ENCODE measurements at places on chromosomes 5 and 9.

DNA sequence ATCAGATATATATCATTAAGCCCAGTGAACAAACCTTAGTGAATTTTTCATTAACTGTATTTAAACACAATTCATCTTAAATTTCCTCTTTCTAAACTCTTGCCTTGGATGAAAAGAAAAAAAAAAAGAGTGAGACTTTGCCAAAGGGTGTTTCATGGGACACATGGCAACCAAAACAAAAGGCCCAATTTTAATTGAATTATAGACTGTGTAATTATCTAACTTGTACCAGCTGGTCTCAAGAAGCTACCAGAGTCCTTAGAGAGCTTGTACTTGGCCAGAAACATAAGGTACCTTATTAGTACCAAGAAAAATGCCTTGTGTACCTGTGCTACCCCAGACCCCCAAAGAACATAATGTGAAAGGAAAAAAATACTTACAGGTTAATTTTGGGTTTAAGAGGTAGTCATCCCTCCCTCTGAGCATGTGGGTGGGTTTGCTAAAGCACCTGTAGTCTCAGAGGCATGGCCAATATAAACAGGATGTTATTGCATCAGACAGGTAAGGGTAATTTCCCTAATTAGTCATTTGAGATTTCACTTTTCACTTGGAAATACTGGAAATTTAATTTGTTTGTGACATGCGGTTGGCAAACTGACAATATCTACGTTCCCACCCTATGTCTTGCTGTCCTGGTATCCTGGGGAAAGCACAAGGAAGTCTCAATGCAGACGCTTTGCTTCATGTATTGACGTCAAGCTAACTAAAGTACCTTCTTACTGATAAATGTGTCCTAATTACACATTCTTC is 90.1 kb downstream of the SNCAIP start:
- peak; percentile 100 for DNase-seq

GRCh38 chr5:56314529-56314928 is 81.4 kb upstream of the ANKRD55 start:
- DNase-seq, result peak; percentile 10

DNA sequence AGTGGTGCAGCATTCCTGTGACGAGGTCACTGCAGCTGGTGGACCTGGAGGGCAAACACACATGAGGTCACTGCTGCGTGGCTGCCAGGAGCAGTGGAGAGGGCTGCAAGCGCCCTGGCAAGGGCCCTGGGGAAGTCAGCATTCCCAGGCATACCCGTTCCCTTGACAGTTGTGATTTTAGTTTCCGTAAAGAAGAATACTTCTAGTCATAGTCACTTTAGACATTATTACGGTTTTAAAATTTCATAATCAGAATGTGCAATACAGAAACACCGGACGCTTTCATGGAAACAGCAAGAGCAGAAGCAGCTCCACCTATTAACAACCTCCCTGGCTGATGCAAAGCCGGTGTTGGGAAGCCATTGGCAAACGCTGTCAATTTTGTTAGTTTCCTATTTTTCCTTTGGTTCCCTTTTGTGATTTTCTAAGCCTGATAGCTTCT is 129.8 kb downstream of the GADD45G start:
- no peak for DNase-seq

GRCh38 chr9:126682928-126683697 is 69.4 kb downstream of the LMX1B start:
- DNase-seq, result no peak

- no peak for DNase-seq
Measured at GRCh38 chr9:374736-375135, 160.1 kb downstream of the DOCK8 start.

- peak; percentile 70 for DNase-seq
Measured at GRCh38 chr5:137822158-137822764, 45.4 kb upstream of the MYOT start.

- DNase-seq, result no peak
Measured at GRCh38 chr5:54700986-54701578, 183.5 kb downstream of the SNX18 start.

DNA sequence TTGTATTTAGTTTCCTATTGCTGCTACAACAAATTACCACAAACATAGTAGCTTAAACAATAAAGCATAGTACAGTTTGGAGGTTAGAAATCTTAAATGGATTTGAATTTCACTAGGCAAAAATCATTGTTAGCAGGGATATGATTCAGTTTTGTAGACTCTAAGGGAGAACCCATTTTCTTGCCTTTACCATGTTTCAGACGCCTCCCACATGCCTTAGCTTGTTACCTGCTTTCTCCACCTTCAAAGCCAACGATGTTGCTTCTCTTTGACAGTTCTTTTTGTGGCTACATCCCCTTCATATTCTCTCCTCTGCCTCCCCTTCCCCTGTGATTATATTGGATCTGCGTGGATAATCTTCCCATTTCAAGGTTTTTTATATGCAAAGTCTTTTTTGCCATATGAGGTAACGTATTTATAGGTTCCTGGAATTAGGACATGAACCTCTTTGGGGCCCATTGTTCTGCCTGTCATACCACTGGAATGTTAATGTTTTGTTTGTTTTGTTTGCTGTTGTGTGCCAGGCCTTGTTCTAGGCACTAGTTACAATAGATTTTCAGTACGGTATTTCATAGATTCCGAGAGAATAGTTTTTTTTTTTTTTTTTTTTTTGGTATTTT is 54.1 kb downstream of the UHRF2 start:
- no peak for DNase-seq

DNA sequence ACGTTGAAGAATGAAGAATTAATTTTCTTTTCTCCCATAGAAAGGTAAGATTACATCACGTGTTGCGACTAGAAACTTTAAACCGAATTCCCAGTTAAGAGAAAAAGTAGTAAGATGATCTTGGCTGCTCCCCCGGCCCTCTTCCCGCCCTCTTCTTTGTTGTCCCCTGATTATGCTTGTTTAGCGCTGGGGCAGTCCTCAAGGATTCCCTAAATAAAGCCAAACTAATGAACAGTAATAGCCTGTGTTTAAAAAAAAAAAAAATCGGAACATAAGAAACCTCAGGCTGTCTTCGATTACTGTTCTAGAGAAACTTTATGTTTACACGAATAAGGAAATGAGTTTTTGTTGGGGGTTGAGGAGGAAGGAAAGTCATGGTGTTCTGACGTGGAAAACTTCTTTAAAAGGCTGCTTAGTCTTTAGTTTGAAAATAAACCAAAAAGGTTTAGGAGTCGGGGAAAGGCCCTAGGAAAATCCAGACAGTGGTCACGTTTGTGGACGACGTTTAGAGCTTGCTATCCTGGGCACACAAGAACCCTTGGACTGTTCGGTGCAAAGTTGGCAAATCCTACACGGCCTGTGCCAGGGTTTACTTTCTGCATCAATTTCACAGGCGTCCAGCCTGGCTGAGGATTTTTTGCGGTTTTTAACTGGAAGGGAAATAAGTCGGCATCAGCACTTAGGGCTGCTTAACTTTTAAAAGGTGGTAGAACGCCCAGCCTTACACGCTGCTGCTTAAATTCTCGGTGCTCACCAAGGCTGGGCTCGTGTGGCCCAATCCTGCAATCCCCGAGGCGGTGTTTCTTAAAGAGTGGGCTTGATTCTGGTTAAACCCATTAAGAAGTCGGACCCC is 1.1 kb upstream of the MAT2B start:
- peak; percentile 77 for DNase-seq

DNA sequence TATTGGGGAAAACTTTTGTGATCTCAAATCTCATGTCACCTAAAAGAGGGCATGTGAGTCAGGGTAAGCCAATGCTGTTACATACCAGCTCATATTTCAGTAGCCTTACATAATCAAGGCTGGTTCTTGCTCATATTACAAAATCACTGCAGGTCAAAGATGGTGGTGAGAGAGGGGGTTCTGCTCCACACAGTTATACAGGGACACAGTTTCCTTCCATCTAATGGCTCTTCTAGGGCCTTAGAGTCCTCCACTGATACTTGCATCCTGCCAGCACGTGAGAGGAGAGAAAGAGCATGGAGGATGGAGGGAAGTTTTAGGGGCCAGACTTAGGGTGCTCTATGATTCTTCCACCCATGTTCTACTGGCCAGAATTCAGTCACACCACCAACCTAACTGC is 130.0 kb downstream of the LIFR start:
- DNase-seq, result no peak

DNA sequence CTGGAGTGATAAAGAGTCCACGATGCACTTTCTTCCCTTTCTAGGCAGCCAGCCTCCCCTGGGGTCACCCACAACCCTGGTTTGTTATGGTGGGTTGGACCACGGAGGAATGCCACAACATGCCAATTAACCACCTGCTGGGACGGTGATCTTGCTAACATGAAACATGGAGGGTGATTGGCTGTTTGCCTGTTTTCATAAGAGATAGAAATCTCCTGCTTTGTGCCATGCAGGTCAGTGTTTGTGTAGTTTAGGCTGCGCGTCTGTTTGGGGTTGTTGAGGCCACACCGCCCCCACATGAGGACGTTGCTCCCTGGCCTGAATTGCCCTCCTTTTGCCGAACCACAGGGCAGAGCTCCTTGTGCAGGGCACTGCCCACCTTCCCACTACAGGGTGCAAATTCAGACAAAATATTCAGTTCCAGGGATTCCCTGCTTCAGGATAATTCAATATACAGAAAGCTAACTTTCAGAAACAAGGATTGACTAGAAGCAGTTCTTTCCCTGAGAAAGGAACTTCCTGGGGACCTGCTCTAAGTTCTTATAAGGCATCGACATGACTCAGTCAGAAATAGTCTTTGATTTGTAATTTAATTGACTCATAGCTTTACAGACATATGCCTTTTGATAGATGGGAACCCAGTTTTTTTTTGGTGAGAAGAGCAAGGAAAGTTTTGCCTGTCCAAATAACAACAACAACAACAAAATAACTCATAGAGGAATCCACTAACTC is 427.6 kb downstream of the GADD45G start:
- peak; percentile 77 for DNase-seq

GRCh38 chr9:8188723-8189407 is 389.3 kb upstream of the DMAC1 start:
- peak; percentile 96 for DNase-seq

DNA sequence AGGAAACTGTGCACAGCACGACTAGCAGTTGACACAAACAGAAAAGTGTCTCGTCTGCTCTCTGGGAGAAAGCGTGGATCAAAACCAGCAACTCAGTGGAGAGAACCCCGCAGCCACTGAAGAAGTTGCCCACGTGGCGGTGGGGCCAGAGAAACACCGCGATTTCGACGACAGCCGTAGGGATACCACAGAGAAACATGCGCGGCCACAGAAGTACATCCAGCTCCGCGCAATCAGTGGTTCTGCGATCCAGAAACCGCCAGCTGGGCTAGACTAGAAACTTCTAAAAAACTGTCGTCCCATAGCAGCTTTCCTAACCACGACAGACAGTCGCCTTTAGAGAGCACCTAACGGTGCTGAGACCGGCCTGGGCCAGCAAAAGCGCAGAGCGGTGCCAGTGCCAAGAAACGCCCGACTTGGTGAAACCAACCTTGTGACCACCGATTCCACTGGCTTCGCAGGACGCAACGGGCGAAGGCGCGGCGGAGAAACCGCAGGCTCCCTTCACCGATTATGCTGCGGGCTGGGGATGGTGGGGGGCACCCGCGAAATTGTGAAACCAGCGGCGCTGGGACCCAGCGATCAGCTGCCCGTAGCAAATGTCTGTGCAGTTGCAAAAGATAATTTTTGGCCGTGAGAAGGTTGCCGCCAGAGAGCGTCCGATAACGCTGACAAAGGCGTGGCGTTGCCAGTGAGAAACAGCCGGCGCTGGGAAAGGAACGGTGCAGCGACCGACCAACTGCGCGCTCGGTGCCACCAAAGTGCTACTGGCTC is 2.7 kb upstream of the ANXA2R start:
- DNase-seq, result peak; percentile 54

- no peak for DNase-seq
Measured at GRCh38 chr5:62708481-62709325, 130.1 kb downstream of the LRRC70 start.

GRCh38 chr5:90301248-90301647 is 108.3 kb downstream of the CETN3 start:
- DNase-seq, result no peak

DNA sequence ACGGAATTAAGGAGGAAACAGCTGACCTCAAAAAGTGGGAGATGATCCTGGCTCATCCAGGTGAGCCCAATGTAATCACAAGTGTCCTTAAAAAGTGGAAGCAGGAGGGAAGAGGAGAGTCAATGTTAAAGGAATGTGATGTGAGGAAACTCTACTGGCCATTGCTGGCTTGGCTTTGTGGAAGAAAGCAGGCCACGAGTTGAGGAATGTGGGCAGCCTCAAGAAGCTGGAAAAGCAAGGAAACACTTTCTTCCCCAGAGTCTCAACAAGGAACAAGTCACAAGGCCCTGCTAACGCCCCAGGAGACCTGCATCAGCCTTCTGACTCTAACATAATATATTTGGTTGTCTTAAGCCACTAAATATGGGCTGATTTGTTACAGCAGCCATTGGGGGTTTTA is 252.8 kb downstream of the PSAT1 start:
- no peak for DNase-seq

DNA sequence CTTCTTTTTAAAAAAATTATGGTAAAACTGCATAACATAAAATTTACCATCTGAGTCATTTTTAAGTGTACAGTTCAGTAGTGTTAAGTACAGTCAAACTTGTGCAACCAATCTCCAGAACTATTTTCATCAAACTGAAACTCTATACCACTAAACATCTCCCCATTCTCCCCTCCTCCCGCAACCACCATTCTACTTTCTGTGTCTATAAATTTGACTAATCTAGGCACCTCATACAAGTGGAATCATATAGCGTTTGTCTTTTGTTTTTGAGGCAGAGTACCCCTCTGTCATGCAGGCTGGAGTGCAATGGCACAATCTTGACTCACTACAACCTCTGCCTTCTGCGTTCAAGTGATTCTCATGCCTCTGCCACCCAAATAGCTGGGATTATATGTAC is 24.0 kb upstream of the EBF1 start:
- DNase-seq, result no peak

DNA sequence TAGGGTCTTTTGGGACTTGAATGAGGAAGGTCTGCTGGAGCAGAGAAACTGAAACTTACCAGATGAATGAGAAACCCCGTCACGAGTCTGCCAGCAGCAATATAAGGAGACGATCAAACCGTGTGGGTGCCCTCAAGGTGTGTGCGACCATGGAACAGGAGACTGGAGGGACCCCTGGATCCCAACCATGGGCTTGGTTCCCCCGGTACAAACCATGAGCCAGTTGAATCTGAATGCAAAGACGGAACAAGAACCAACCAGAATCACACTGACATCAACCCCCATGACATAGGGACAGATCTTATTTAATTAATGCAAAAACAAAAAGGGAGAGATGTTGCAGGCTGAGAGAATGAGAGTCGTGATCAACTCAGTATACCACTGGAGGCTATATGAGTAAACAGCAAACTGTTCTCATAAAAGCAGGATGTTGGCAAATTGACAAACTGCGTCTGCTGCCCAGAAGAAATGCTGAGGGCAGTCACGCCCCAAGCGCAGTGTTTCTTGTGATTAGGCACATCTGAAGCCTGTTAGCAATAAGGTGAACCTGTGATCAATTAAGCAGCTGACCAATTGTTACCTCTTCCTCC is 475.5 kb upstream of the ACO1 start:
- no peak for DNase-seq

GRCh38 chr5:111706345-111706744 is 50.6 kb downstream of the NREP start:
- peak; percentile 47 for DNase-seq

- DNase-seq, result no peak
Measured at GRCh38 chr9:136036848-136037247, 58.2 kb downstream of the NACC2 start.
